ENCODE measurements at places on chromosomes 7 and 10. TPM values are rescaled to one million over a fixed set of nuclear protein-coding genes. Genes with fewer than 3 reads are reported as not detected.

The GNGT1 gene
- total RNA-seq, result not detected

The HOXA3 gene
- total RNA-seq, result 8.8 TPM

The TMEM139 gene
- total RNA-seq, result 48.1 TPM

The GPR158 gene
- total RNA-seq, result 0.05 TPM

The FZD1 gene
- 20.0 TPM for total RNA-seq

The NSUN5 gene
- total RNA-seq, result 23.4 TPM

The PARP12 gene
- 46.9 TPM for total RNA-seq

The TFR2 gene
- total RNA-seq, result 0.67 TPM

The EPHA1 gene
- 16.1 TPM for total RNA-seq

The GARIN1A gene
- 1.1 TPM for total RNA-seq

The GIMAP4 gene
- 59.2 TPM for total RNA-seq

The TSPAN15 gene
- total RNA-seq, result 67.9 TPM

The ELOVL3 gene
- total RNA-seq, result 0.58 TPM

The IL6 gene
- total RNA-seq, result 2.1 TPM

The LIPJ gene
- not detected for total RNA-seq

The SNCG gene
- 4.3 TPM for total RNA-seq

The PPP1R17 gene
- total RNA-seq, result not detected

The GNAT3 gene
- not detected for total RNA-seq

The EIF4H gene
- 259 TPM for total RNA-seq

The IL2RA gene
- 4.1 TPM for total RNA-seq

The VOPP1 gene
- 49.3 TPM for total RNA-seq

The CYP2C9 gene
- 0.82 TPM for total RNA-seq

The EBLN1 gene
- not detected for total RNA-seq

The DPP6 gene
- 0.29 TPM for total RNA-seq

The UCMA gene
- total RNA-seq, result not detected

The IRF5 gene
- total RNA-seq, result 35.5 TPM

The FOXP2 gene
- total RNA-seq, result 9.0 TPM

The PNLIPRP3 gene
- 0.42 TPM for total RNA-seq

The COL1A2 gene
- 3,050 TPM for total RNA-seq

The STOX1 gene
- 3.5 TPM for total RNA-seq

The RNLS gene
- total RNA-seq, result 5.8 TPM

The TMEM196 gene
- not detected for total RNA-seq

The VSTM4 gene
- total RNA-seq, result 11.0 TPM

The ZPBP gene
- total RNA-seq, result not detected

The ZNF804B gene
- total RNA-seq, result not detected

The PTN gene
- 6.4 TPM for total RNA-seq

The ZP3 gene
- 2.9 TPM for total RNA-seq

The AKR1C4 gene
- total RNA-seq, result not detected

The SLC39A12 gene
- total RNA-seq, result 0.31 TPM

The FGF8 gene
- total RNA-seq, result not detected

The C10orf90 gene
- total RNA-seq, result not detected

The FAM20C gene
- total RNA-seq, result 75.5 TPM

Measured in left lung (tissue), 14 donors.